Activated T-cell treated with anti-CD3 and anti-CD28 coated beads for 24 hours (primary cell): ENCODE measurements at places on chromosomes 5 and 9.

DNA sequence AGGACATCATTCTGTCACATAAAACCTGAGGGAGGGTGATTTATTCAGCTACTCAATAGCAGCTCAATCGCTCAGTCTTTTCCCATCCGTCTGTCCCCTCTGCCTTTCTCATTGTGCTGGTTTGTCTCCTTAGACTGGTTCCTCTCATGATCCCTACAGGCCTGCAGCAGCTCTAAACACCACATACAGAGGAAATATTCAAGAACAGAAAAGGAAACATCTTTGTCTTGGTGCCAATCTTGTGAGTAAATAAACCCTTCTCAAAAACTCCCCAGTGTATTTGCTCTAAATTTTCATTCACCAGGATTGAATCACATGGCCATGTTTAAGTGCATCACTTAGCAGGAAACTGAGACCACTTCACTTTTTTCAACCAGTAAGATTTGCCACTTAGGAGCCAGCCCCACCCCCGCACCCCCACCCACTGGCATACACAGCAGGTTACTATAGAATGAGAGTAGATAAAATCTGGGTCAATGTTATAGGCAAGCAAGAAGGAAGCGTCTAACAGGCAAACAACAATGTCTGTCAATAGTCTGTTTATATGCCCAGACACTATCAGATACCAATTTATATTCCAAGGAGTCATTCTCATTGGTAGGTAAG is 895.5 kb upstream of the DMAC1 start:
- DNase-seq = no peak

GRCh38 chr5:6712577-6713273 is 507 bp upstream of the TENT4A start:
- DNase-seq = peak; percentile 96

DNA sequence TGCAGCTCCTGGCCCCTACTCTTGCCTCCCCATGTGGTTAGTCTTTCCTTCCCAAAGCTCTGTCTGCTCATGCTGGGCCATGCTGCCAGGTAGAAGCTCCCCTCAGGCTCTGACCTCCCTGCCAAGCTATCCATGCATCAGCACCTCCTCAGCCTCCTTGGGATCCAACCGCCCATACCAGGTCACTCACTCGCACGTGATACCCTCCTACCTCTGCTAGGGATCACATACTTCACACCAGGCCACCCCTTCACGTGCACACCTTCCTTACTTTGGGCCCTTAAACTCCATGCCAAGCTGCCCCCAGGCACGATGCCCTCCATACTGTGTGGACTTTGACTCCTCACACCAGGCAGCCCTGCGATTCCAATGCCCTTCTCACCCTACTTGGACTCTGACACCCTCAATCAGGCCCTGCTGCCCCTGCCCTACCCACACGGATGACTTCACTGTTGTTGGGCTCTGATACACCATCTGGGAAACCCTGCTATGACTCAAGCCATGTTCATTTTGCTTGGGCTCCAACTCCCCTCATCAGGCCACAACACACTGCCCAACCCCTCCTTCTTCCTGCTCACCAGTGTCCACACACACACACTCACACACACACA is 34.1 kb downstream of the ZNF483 start:
- DNase-seq = no peak

- no peak for DNase-seq
Observed at GRCh38 chr5:158203261-158203660, 344.3 kb upstream of the CLINT1 start.

- DNase-seq = no peak
Observed at GRCh38 chr9:35791297-35791921, at the start of gene NPR2. Gene NPR2 (plus strand): TSS chr9:35791591. CDS start chr9:35792409, 818 bp downstream.

DNA sequence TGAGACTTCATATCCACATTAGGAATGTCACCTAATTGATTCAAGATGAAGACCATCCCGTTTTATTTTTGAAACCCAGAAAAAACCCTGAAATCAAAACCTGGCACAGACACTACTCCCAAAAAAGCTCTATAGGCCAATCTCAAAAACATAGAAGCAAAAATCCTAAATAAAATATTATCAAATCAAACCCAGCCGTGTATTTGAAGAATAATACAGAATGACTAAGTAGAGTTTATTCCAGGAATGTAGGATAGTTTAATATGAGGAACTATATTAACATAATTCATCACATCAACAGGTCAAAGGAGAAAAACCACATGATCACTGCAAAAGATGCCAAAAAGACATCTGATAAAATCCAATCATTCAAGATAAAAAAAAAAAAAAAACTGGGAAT is 167.1 kb downstream of the ACTL7B start:
- no peak for DNase-seq

GRCh38 chr9:11933926-11934325 is 759.3 kb upstream of the TYRP1 start:
- no peak for DNase-seq

- DNase-seq = no peak
Observed at GRCh38 chr5:128551476-128551875, 13.4 kb upstream of the FBN2 start.

DNA sequence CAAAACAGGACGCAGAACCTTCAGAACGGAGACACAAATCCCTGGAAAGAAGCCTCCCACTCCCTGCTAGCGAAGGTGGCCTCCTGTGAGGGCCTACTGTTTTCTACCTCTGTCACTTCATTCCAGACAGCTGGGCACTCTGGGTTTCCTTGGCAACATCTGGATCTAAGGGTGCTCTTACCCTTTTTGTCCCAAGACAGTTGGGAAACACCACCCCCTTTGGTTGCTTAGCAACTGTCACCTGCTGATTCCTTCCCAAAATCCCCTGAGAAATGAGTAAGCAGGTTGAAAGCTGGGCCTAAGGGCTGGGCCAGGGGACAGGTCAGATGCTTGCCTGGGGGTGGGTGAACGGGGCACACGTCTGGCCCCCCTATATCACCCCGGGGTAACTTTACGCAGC is 29.4 kb downstream of the NANS start:
- DNase-seq = no peak

- DNase-seq = no peak
Observed at GRCh38 chr9:109455861-109456260, 42.2 kb downstream of the PTPN3 start.

DNA sequence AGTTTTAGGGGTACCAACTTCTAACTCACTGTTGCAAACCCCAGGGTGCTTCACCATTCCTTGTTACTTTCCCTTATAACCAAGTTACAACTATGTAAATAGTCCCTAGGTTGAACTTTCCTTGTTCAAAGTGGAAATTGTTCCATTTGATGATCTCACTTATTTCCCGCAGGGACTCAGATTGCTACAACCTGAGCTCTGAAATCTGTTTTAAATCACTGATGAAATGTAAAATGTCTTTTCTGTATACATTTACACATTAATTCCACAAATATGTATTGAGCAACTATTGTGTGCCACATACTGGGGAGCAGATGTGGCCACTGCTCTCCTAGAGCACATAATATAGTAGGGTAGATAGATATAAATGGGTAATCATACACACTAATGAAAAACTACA is 69.1 kb upstream of the TARS1 start:
- DNase-seq = no peak

DNA sequence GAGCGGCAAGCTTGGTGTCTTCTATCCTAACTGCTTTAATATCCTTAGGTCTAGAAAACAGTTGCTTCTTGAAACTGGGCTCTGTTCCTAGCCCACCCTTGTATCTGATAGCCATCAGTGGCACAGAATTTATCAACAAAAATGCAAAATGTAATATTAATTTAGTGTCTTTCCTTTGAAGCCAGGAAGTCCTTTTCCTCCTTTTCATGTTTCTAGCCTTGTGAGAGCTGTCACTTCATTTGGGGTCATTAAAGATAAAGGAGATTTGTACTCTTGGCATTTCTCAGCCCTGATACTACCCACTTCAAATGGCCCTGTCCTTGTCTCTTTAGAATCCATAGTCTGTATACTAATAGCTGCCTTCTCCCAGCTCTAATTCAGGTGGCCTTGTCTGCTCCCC is 111.0 kb downstream of the GAS1 start:
- DNase-seq = no peak

DNA sequence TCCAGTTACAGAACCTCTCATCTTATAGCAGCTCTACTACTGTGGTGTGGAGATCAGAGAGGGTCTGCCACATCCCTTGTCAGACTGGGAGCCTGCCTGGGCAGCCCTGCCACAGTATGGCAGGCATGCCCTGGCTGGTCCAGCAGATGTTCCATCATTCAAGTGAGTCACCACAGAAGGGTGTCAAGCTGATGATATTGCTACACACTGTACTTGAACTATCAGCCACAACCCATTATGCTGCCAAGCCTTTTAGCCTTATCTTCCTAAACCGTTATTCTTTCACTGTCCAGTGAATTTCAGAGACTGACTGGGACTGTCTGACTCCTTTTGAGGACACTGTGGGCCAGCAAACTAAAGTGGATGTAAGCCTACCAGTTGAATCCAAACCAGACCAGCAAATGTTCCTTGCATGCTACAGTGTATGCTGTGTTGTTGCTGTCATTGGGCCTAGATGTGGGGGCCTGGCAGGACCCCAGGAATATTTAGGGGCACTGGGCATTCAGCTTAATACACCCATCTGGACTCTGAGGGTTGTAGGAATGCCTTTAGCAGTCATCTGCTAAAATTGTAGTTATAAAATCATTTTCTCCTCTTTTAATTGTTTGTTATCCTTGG is 202.6 kb downstream of the NR3C1 start:
- DNase-seq = no peak

- no peak for DNase-seq
Observed at GRCh38 chr5:10480237-10480985, 38.7 kb downstream of the ROPN1L start.

DNA sequence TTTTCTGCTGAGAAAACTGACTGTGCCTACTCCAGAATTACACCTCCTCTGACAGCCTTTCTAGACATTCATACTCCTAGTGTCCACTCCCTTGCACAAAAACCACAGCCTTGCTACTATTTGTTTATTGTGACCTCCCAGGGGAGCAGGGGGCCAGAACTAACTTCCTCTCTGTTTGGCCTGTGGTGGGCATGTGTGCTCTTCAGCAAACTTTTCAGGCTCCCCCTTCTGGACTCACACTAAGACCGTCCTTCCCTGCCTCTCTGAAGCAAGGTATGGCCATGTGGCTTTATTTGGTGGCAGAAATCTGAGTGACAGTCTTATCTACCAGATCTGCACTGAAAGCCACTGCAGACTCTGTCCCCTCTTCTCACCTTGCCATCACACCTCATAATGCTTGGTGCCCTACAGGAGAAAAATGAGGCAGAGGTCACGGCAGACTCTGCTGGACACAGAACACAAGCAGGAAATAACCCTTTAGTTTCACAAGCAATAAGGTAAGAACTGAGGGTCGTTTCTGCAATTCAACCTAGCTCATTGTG is 28.2 kb downstream of the LIFR start:
- no peak for DNase-seq

- DNase-seq = no peak
Observed at GRCh38 chr9:37104183-37104889, 16.0 kb upstream of the ZCCHC7 start.
